Body of pancreas (tissue), 4 donors: ENCODE measurements at places on chromosomes 3 and 15.
A peak's percentile ranks its signal among the peaks of the same experiment; 100 is the strongest.

DNA sequence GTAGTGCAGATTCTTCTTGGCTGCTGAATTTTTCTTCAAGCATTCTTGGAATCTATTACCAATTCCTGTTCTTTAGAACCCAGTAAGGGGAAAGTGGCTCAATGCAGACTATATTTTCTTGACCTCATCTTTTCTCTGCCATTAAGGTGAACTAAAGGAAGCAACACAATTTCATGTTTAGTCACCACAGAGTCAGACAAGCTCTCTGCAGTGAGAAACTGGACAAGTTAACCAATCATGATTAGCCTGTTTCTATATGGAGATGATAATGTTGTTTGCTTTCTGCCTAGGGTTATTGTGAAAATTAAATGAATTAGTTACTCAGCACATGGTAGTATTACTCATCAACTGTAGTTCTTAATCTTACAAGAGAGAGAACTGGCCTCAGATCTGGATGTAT, 1075.1 kb downstream of the AGBL1 start:
- no peaks in the 10 kb centered on the region for H3K27me3 ChIP-seq
- H3K4me1 ChIP-seq = no peaks in the 10 kb centered on the region
- no peak overlapping the region for H3K27ac ChIP-seq
- H3K4me3 ChIP-seq = no peak overlapping the region
- DNase-seq = no peak

- no peak overlapping the region for H3K27ac ChIP-seq
- DNase-seq = no peak
- H3K27me3 ChIP-seq = no peaks in the 10 kb centered on the region
- H3K4me1 ChIP-seq = peaks cover 40% of the 10 kb centered on the region
Measured at GRCh38 chr15:67918205-67918861, 78.5 kb upstream of the RNU6-1 start.

- H3K4me1 ChIP-seq = peaks cover 20% of the 10 kb centered on the region
- no peak overlapping the region for H3K27ac ChIP-seq
- no peak overlapping the region for H3K4me3 ChIP-seq
- H3K27me3 ChIP-seq = no peaks in the 10 kb centered on the region
Measured at GRCh38 chr3:48404440-48405342, 25.2 kb downstream of the PLXNB1 start.

GRCh38 chr3:16148783-16149182, 25.7 kb upstream of the GALNT15 start:
- DNase-seq = peak; percentile 33
- no peak overlapping the region for H3K4me3 ChIP-seq
- H3K27ac ChIP-seq = no peak overlapping the region

DNA sequence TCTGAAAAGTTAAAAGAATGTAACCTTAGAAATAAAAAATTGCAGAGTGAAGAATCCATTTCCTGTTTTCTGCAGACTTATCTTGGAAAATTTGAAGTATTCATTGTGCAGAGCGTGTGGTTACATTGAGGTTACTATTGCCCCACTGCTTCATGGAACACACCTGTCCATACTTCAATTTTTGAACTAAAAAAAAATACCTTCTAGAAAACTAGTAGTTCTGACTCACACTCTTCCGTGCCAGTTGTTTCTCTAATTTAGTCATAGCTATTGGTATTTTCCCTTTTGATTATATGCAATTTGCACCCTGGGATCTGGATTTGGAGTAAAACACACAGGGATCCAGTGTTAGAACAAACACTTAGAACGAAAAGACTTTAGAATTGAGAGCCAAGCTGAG, 111.8 kb upstream of the LYSMD4 start:
- H3K4me1 ChIP-seq = no peaks in the 10 kb centered on the region
- H3K36me3 ChIP-seq = no peaks in the 10 kb centered on the region
- no peaks in the 10 kb centered on the region for H3K27me3 ChIP-seq
- no peak for DNase-seq
- H3K27ac ChIP-seq = no peak overlapping the region

DNA sequence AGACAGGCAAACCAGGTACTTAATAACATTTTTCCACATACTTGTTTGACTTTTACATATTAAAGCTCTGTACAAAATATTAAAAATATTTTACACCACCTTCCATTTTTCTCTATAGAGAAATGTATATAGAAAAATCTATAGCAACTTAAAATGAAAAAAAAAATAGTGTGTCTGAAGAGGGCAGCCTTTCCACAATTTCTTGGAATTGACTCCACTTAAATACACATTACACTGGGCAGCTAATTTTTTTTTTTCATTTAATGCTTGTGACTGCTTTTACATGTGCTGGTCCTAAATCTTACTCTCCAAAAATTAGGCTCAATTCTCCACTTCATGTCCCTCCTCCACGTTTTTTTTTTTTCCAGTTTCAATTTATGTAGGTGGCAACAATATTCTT, 427.0 kb upstream of the RBMS3 start:
- H3K27me3 ChIP-seq = no peaks in the 10 kb centered on the region
- H3K4me1 ChIP-seq = no peaks in the 10 kb centered on the region
- H3K4me3 ChIP-seq = no peak overlapping the region
- no peaks in the 10 kb centered on the region for H3K36me3 ChIP-seq

DNA sequence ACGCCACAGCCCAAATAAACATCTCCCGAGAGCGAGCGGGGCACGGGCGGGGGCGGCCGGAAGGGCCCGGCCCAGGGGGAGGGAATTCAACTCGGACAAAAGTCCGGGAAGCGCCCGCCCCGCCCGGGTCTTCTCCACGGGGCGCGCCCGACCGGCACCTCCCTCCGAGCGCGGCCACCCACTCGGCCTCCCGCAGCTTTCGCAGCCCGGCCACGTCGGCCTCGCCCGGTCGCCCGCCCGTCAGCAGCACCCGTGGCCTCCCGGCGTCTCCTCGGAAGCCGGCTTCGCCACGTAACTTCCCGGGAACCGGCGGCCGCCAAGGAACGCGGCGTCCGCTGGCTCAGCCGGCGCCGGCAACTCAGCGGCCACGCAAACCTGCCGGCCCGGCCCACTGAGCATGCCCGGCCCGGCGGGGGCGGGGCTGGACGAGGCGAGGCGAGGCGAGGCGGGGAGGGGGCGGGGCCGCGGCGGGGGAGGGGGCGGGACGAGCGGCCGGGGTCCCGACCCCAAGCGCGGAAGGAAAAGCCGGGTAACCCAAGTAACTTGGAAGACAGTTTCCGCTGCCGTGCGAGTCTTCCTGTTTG, at the start of gene TJP1:
Gene TJP1, minus strand, starts transcription at position 369 of the 584 bp plus-strand sequence. CDS start 440 bp downstream, outside the sequence.
- H3K27me3 ChIP-seq = no peaks in the 10 kb centered on the region
- H3K36me3 ChIP-seq = no peaks in the 10 kb centered on the region
- H3K4me3 ChIP-seq = peak within 1 kb of the TSS; percentile 48

DNA sequence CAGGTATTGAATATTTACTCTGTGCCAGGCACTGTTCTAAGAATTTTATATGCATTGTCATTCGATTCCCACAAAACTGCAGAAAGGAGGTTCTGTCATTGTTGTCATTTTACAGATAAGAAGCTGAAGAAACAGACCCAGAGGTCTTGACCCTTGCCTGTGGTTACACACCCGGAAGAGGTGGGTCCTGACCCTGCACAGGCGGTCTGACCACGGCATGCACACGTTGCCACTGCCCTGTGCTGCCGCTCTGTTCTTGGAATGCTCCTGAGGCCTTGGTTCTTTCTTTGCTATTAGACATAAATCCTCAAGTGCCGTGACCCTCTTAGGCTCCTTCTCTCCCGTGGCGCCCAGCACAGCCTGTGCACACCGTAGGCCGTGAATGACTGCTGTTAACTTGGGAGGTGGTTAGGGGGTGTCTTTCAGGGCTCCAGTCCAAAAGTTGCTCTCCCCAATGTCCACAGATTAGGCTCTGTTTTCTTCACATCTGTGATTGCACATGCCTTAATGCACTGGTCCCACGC, 74.1 kb upstream of the PLXNA1 start:
- no peak overlapping the region for H3K4me3 ChIP-seq
- no peaks in the 10 kb centered on the region for H3K36me3 ChIP-seq
- H3K27ac ChIP-seq = no peak overlapping the region
- no peak for DNase-seq
- H3K27me3 ChIP-seq = no peaks in the 10 kb centered on the region
